ENCODE measurements at places on chromosomes 16 and 17. TPM values are rescaled to one million over a fixed set of nuclear protein-coding genes. Genes with fewer than 3 reads are reported as not detected.

DNA sequence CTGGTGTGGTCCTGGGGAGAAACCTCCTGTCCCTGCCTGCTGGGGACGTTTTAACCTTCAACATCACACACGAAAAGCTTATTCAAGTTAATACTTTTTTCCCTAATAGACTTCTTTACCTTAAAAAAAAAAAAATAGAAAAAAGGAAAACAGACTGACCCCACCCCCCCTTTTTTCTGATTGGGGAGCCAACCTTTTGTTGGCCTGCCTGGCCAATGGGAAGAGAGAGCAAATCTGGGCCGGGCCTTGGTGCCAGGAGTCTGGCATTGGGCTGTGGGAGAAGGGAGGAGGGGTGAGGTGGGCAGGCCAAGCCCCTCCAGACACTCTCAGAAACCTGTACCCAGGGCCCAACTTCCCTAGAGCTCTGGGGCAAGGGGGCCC lies 3.0 kb downstream of the CBX8 start:
- DNase-seq, result no peak

DNA sequence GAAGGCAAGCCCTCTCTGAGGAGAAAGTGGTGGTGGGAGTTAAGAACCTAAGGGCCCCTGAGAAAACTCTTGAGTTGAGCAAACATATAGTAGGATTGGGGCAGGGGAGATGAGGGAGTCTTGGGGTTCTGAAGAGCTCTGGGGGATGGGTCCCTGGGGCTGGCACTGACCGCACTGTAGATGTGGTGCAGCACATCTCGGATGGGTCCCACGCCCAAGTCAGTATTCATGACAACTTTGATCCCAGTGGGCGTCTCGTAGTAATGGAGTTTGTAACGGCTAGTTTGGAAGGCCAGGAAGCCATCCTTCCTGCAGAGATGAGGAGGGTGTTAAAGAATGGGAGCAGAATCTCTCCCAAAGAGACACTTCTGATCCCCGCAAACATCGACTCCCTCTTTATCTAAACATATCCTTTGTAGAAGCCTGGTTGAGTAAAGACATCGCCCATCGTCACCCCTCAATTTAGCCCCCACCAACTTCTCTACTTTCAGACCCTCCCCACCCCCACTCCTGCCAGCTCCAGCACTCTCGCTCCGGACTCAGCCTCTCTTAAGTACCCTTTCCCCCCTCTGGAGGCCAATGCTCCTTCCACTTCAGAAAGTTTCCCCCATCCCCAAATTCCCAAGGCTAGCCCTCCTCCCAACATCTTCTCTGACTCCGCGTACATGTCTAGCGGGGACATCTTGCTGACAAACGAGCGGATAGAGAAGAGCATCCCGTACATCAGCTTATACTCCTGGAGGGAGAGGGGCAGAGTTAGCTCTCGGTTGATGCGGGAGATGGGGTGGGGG lies 710 bp downstream of the TRAPPC1 start:
- DNase-seq, result no peak

DNA sequence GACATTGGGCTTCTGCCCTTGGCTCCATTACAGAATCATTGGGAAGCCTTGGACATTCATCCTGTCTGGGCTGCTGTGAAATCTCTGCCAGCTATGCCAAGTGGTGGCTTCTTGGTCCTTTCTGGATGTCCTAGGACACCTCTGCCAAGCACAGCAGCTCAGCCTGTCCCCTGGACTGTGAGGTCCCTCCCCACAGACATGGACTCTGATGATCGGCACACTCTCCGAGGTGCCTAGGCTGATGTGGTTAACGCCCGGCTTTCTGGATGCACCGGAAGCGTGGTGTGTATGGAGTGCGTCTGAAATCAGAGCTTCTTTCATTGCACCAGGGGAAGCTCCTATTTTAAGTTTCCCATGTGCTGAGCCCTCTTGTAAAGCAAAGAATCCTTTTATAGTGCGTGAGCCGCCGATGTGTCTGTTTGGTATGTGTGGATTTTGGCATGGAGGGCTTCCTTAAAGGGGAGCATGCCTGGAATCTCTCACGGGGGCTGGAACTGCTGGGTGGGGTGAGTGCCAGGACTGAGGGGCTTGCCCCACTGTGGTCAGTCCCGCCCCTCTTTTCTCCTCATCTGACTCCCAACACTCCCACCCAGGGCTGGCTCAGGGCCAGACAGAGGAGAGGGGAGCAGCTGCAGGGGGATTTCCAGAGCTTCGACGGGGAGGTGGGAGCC lies 7.0 kb upstream of the ARHGAP23 start:
- DNase-seq, result no peak

DNA sequence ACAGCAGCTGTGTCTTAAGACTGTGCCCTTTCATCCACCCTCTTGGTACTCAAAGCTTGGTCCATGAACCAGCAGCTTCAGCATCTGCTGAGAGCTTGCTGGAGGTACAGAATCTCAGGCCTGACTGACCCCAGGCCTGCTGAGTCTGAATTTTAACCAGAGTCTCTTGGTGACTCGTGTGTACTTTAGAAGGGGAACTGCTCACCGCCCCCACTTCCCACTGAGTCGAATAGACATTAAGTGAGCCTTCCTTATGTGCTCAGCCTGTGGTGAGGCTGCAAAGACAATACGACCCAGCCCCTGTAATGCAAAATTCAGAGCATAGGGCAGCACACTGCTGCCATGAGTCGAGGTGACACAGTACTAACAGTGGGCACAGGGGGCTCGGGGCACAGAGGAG lies 662.8 kb downstream of the WWOX start:
- DNase-seq, result no peak

DNA sequence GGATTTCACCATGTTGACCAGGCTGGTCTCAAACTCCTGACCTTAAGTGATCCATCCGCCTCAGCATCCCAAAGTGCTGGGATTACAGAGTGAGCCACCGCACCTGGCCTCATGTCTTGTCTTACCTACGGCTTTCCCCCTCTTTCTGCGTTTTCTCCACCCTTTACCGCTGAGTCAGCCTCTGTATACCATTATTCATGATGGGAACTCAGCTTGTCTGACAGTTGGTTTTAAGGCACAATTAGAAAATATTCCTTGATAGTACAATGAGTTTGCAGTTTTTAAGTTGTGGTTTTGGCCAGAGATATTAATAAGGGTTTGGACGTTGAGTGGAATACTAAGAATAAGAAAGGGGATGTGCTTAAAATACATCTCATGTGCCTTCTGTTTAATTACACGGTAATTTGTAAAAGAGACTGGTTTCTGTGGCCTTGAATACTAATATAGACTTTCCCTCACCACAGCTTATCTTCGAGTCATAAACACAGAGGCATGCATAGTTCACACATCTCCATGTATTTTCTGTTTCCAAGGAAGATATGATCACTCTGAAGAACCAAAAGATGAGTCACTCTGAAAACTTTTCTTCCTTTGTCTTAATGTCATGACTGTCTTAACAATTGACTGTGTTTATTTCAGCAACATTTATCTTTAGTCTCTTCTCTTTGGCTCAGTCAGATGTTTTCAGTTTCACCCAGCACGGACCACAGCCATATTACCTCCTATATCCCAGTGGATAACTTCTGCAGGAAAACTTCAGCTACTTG lies 54.4 kb downstream of the PITPNC1 start:
- DNase-seq, result no peak

DNA sequence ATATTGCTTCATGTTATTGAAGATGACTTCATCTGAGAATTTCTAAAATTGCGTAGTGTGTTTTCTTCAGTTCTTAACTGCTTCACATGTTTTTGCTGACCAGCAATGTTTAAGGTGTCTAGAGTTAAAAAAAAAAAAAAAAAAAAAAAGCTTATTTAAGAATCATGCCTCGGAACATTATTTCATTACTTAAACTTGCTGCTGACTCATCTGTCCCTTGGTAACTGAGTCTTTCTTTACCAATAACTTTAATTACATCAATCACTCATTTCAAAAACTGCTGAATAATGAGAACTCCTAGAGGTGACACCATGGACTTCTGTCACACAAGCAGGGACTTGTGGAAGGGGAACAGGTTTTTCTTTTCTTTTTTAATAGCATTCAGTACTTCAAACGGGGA lies 16.2 kb downstream of the IRX5 start:
- no peak for DNase-seq

GRCh38 chr17:42405963-42406495 lies 17.0 kb downstream of the CAVIN1 start:
- DNase-seq, result peak; percentile 90

GRCh38 chr16:7748522-7748921 lies 415.9 kb downstream of the RBFOX1 start:
- DNase-seq, result no peak

DNA sequence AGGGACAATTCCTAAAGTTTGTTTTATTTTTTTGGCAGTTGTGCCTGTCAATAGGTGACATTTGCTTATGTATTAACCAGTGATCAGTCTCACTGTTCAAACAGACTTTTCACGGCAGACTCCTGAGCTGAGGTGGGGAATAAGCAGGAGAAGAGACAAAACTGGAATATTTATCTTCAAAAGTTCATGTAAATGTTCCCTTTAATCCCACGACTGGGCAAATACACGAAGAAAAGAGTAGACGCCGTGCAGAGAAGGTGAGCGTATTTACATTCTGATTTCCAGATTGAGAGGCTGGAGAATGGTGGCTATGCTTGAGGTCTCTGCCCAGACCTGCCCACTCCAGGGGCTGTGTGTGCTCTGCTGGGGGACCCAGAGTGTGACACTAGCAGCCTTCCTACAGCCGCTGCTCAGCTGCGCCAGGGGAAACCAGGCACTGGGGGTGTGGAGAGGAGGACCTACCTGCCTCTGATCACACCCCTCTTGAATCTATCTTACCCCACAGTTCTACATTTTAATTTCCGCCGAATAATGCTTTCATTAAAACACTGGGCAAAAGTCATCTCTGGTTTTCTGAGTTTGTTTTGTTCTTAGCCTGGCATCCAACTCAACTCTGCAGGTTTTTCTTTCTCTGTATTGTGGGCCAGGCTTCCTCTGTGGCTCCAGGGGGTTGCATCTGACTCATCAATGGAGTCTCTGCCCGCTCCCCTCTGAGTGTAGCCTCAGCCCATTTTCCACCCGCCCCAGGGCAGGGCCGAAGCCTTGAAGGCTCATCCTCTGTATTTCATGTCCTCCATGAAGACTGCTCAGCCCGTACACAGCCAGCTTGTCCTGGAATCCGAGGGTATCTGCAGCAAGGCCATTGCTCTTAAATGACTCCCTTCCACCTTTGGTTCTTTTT lies 237.1 kb downstream of the NTN1 start:
- no peak for DNase-seq

DNA sequence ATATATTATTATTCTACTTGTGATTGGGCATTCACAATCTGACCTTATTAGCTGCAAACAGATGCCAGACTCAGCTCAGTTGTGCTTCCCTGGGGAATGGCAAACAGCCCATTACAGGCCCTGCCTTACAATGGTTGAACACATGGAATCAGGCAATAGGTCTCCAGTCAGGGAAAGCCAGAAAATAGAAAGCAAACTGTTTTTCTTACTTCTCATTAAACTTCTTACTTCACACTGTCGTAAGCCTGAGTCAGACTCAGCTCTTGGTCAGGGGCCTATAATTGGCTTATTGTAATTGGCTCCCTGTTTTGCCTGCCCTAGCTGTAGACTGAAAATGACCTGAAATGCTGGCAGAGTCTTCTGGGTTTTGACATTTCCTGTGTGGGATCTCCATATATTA lies 77.0 kb upstream of the CA10 start:
- DNase-seq, result no peak

Gene WSCD1
- total RNA-seq, result 0.76 TPM

Measured in suprapubic skin (tissue), 4 donors.